Right renal cortex interstitium (tissue), 3 donors: ENCODE measurements at places on chromosomes 13 and 19. TPM values are rescaled to one million over a fixed set of nuclear protein-coding genes. Genes with fewer than 3 reads are reported as not detected.

Gene ZNF471
- polyA plus RNA-seq, result 18.3 TPM

DNA sequence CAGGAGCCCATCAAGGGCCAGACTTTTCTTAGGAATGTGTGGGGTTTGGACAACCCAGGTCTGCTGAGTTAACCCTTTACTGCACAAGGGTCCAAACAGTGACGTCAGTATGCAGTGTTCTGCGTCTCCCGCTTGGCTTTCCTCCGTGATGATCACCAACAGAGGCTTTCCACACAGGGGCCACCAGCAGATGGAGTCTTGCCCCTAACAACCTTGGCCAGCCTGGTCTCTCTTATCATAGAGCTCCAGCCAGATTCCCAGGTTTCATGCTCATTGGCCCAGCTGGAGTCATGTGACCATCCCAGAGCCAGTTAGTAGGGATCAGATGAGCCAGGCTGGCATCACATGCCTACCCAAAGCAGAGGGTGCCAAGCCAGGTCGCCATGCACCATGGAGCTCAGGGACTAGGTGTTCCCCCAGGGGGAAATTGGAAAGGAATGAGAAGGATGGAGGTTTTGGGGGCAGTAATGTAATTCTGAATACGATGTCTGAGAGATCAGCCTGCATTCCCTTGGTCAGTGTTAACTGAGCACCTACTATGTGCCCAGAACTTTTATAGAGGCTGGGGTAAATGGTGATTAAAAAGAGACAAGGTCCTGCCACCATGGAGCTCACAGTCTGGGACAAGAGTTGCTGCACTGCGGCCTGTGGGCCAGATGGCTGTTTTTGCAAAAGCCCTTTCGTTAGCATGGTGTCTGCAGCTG, 61.2 kb downstream of the MYH14 start:
- no peak for DNase-seq

DNA sequence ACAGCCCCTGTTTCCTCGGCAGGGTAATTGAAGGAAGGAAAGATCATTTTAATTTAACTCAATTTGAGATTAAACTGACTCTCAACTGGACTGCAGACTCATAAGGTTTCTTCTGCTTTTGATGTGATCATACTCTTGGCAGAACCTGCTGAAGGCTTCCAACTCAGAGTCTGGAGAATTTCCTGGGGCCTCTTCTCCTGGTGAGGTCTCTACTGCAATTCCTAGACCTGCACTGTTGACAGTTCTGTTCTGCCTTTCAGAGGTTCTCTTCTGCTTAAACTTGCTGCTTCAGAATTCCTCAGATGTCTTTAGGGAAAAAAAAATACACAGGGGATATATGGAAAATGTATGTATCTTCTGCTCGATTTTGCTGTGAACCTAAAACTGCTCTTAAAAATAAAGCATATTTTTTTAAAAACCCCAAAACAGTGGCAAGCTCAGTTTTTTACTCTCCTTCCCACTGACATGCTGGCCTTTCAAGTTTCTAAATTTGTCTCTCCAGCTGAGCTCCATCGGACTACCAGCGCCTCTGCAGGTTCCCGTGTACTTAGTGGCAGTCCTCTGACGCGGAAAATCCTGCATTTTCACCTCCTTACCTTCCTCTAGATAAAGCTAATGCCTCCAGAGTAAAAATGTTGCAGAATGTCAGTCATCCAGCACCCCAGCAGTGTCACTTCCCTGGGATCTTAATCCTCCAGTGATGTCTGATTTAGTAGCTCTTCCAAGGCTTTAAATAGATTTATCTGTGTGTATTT, 733.5 kb upstream of the SGCG start:
- DNase-seq, result no peak

DNA sequence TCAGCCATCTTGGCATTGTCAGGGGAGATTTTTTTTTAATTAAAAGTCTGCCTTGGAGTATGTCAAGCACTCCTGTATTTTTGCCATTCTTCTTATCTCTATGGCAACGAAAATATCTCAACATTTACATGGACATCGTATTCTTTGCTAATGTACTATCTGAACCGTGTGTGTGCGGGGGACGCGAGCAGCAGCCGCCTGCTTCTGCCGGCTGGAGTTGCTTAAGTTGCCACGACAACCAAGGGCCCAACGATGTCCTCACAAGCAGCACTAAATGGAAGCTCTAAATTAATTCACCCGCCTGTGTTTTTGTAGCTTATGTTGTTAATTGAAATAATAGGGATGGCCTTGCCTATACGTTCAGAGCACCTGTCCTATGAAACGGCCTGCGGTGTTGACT, 309.5 kb downstream of the TEX29 start:
- DNase-seq, result peak; percentile 12

- no peak for DNase-seq
Measured at GRCh38 chr19:29971648-29972047, 29.6 kb downstream of the URI1 start.

- no peak for DNase-seq
Measured at GRCh38 chr19:55101261-55101660, 16.2 kb downstream of the PPP1R12C start.
